ENCODE measurements at places on chromosomes 6 and 20. TPM values are rescaled to one million over a fixed set of nuclear protein-coding genes. Genes with fewer than 3 reads are reported as not detected.

DNA sequence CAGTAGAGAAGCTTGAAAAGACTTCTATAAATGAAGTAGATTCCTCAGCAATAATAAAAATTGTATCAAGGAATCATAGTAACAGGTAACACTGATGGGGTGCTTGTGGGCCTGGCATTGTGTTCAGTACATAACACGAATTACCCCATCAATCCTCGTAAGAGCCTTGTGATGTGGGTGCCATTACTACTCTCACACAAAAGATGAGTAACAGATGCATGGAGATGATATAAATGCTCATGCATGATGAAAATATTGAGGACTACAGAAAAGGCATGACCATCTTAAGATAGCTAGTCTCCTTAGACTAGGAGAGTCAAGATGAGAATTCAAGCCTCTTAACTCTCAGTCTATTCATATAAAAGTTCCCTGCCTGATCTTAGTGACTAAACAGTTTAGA, 158.1 kb downstream of the KIF6 start:
- no peaks in the 10 kb centered on the region for H3K36me3 ChIP-seq
- no peak for DNase-seq
- no peak overlapping the region for H3K4me3 ChIP-seq
- no peaks in the 10 kb centered on the region for H3K4me1 ChIP-seq
- H3K27me3 ChIP-seq, result no peaks in the 10 kb centered on the region

GRCh38 chr20:4154958-4155411, 139.6 kb upstream of the RNF24 start:
- H3K36me3 ChIP-seq, result no peaks in the 10 kb centered on the region
- H3K4me1 ChIP-seq, result peaks cover 5% of the 10 kb centered on the region
- no peak for DNase-seq
- H3K4me3 ChIP-seq, result no peak overlapping the region
- H3K27ac ChIP-seq, result no peak overlapping the region

DNA sequence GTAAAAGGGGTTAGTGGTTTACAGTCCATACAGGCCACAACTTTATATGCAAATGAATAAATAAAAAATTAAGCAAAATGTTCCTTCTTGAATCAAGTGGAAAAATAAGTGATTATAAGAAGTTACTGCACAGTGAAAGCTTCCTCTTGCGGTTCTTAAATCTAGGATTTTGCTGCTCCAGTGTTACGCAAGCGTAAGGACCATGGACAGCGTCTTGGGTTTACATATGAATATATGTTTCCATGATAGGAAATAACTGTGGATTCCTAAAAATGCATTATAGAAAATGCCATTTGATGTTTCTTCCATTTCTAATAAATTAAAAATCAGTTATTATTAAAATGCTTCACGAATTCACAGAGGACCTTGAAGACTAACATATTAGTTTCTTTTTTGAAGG, 176.6 kb upstream of the POU3F2 start:
- no peaks in the 10 kb centered on the region for H3K4me1 ChIP-seq
- H3K27ac ChIP-seq, result no peak overlapping the region
- H3K36me3 ChIP-seq, result no peaks in the 10 kb centered on the region
- peak; percentile 83 for DNase-seq

DNA sequence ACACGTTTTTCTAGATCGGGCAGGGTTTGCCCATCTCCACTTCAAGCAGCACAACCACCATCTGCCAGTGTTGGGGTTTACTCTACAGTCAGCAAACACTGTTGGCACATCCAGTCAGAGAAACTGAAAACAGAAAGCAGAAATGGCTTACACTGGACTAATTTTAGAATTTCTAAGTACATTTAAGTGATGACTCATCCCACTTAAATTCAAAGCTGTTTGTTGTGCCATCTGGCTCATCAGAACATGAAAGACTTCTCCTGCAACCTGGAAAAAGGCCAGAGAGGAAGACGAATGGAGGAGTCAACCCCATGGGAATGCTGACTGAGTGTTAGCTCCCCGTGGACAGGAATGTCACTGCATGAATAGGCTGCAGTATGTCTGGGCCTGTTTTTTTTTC, 21.8 kb downstream of the FAM209B start:
- no peaks in the 10 kb centered on the region for H3K27me3 ChIP-seq
- H3K4me1 ChIP-seq, result no peaks in the 10 kb centered on the region
- no peak overlapping the region for H3K27ac ChIP-seq
- DNase-seq, result peak; percentile 49
- no peaks in the 10 kb centered on the region for H3K36me3 ChIP-seq

DNA sequence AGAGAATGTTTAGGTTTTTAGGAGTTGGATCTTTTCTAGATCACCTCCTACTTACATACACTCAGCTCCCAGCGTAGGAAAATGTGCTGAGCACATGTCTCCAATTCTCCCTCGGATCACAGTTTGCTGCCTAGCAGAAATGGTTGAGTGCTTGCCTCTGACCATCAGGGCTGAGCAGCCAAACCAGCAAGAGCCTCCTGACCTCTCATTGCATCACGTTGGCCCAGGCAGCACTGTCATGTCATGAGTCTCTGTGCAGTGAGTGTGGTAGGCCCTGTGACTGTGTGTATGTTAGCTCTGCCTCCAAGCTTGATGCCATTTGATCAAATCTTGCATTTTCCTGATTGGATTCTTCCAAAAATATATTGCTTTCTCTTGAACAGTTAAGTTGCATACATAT, 112.0 kb downstream of the LRRC1 start:
- DNase-seq, result no peak
- no peak overlapping the region for H3K27ac ChIP-seq
- H3K27me3 ChIP-seq, result no peaks in the 10 kb centered on the region
- H3K4me1 ChIP-seq, result no peaks in the 10 kb centered on the region
- H3K4me3 ChIP-seq, result no peak overlapping the region

DNA sequence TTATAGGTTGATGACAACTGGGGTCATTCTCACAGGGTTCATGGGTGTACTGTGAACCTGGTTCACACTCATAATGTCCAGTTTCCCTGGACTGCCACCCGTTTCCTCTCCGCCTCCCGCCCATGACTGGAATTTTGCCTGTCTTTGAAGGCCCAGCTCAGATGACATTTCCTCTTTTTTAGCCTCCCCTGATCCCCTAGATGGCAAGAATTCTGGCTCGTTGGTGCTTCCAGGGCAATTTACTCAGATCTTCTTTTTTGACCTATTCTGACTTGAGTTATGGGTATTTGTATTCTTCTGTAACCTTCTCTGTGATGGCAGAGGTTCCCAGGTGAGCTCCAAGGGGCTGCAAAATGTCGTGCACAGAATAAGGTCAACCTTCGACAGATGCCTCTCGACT, 5.7 kb upstream of the CITED2 start:
- no peak overlapping the region for H3K27ac ChIP-seq
- DNase-seq, result no peak
- peaks cover 12% of the 10 kb centered on the region for H3K4me1 ChIP-seq
- no peaks in the 10 kb centered on the region for H3K27me3 ChIP-seq

- H3K36me3 ChIP-seq, result no peaks in the 10 kb centered on the region
- no peak overlapping the region for H3K4me3 ChIP-seq
- DNase-seq, result no peak
- no peaks in the 10 kb centered on the region for H3K27me3 ChIP-seq
Measured at GRCh38 chr6:111683749-111684267, 78.1 kb upstream of the TRAF3IP2 start.

DNA sequence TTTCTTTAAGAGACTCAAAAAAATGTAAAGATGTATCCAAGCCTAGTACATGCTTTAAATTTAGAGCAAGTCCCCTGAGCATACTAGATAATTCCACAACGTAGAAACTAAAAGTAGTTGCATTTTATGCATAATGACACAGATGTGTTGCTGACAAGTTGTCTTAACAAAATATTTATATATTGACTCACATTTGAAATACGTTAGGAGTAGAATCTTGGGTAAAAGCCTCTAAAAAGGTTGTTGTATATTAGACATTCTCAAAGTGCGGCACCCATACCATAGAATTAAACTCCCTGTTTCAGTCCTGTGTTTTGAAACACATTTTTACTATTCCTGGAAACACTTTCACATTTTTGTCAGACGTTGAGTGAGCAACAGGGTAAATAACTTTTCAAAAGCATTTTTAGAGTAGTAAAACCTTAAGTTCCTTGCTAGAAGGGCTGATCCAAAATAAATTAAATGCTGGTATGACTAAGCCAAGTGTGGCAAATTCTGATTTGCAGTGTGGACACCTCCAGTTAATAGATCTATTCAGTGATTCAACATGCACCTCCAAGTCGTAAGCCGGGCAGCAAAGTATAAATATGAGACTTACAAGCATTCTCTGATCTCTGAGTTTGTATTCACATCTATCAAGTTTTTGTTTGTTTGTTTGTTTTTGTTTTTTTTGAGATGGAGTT, 97.5 kb downstream of the GMDS start:
- H3K27ac ChIP-seq, result no peak overlapping the region
- H3K4me3 ChIP-seq, result no peak overlapping the region
- no peaks in the 10 kb centered on the region for H3K36me3 ChIP-seq
- H3K4me1 ChIP-seq, result no peaks in the 10 kb centered on the region
- no peak for DNase-seq

- H3K4me3 ChIP-seq, result no peak overlapping the region
- no peaks in the 10 kb centered on the region for H3K27me3 ChIP-seq
- H3K36me3 ChIP-seq, result no peaks in the 10 kb centered on the region
Measured at GRCh38 chr20:14470231-14470899, 133.0 kb upstream of the FLRT3 start.

GRCh38 chr6:32212076-32212760, 11.6 kb downstream of the NOTCH4 start:
- DNase-seq, result no peak
- no peaks in the 10 kb centered on the region for H3K27me3 ChIP-seq
- no peak overlapping the region for H3K4me3 ChIP-seq
- no peak overlapping the region for H3K27ac ChIP-seq

DNA sequence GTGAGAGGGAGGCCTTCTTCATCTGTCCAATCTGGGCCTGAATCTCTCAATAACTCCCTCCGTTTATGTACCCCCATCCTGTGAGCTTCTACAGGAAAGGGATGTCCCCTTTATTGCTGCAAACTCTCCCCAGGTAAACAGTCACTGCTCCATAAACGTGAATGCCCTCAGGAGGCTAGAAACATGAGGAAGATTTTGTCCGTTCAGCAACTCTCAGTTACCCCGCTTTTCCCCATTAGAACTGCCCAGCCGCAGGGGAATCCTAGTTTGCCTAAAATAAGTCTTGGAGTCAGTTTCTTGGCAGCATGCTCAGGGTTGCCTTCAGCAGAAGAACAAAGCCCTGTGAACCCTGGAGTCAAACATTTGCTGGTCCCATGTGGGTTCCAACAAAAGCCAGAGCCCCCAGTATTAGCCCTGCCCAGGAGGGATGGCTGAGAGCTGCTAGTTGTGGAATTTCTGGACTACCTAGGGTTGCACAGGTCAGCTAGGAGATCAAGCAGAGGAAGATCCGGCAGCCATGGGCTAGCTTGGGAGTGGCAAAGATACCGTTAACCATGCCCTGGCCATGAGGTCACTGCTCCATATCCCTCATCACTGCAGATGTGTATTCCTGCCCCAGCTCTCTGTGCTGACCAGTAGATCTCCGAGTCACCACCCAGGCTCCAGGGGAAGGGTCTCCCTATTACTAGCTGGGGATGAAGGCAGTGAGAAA, 640 bp downstream of the LRRN4 start:
- H3K27me3 ChIP-seq, result peaks cover 56% of the 10 kb centered on the region
- H3K4me1 ChIP-seq, result peaks cover 19% of the 10 kb centered on the region
- H3K27ac ChIP-seq, result no peak overlapping the region
- DNase-seq, result no peak

GRCh38 chr6:51350308-51350904, 531.7 kb downstream of the TFAP2B start:
- H3K27ac ChIP-seq, result no peak overlapping the region
- no peaks in the 10 kb centered on the region for H3K4me1 ChIP-seq
- no peak overlapping the region for H3K4me3 ChIP-seq
- peak; percentile 15 for DNase-seq

DNA sequence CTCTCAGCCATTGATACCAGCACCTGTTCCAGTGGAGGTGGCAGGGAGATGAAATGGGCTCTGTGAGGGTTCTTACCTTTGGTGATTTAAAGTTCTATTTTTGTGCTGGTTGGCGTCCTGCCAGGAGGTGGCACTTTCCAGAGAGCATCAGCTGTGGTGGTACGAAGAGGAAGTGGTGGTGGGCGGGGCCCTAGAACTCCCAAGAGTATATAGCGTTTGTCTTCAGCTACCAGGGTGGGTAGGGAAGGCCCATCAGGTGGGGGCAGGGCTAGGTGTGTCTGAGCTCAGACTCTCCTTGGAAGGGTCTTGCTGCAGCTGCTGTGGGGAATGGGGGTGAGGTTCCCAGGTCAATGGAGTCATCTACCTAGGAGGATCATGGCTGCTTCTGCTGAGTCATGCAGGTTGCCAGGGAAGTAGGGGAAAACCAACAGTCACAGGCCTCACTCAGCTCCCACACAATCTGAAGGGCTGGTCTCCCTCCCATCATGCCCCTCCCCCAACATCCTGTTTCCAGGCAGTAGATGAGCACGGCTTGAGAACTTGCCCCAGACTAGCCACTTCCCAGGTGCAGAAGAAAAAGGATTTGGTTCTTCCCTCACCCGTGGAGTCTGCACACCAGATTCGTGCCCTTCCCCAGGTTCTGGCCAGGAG, 46.6 kb downstream of the MOXD1 start:
- no peaks in the 10 kb centered on the region for H3K27me3 ChIP-seq
- peak; percentile 21 for DNase-seq
- no peaks in the 10 kb centered on the region for H3K4me1 ChIP-seq
- H3K4me3 ChIP-seq, result no peak overlapping the region

DNA sequence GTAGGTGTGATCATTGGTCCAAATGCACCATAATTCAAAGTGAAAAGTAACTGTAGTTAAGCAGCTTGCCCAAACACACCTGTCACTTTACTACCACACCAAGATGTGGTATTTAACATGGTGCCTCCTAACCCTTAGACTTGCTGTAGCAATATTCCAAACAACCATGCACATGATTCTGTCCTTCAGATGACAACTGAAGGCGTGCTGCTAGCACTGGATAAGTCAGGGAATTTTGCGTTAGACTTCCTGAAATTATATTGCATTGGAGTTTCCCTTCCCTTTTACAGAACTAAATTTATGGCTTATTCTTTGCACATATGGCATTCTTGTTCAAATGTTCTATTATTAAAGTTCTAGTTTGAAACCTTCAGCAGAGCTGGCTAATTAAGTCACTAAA, 106.2 kb downstream of the ARHGAP18 start:
- H3K4me1 ChIP-seq, result peaks cover 11% of the 10 kb centered on the region
- no peaks in the 10 kb centered on the region for H3K27me3 ChIP-seq
- DNase-seq, result no peak
- no peak overlapping the region for H3K27ac ChIP-seq
- H3K36me3 ChIP-seq, result no peaks in the 10 kb centered on the region

LY6G6C gene
- polyA plus RNA-seq, result 0.23 TPM

TLDC2 gene
- polyA plus RNA-seq, result 0.16 TPM

OPN5 gene
- polyA plus RNA-seq, result not detected

POPDC3 gene
- polyA plus RNA-seq, result 5.7 TPM

SLC17A1 gene
- not detected for polyA plus RNA-seq

NTSR1 gene
- 0.15 TPM for polyA plus RNA-seq

All from GM23338 (cell line).